Stimulated activated CD8-positive, alpha-beta memory T cell treated with anti-CD3 and anti-CD28 coated beads, Interleukin-4, amount 100 ng/mL, for 4 hours (primary cell): ENCODE measurements at places on chromosomes 7 and 10.
A peak's percentile ranks its signal among the peaks of the same experiment; 100 is the strongest.

GRCh38 chr7:120089968-120090367 lies 183.0 kb upstream of the KCND2 start:
- no peak for DNase-seq

- DNase-seq = no peak
Measured at GRCh38 chr10:68208424-68209042, 23.4 kb downstream of the ATOH7 start.

GRCh38 chr10:110706690-110707098 lies 62.6 kb downstream of the RBM20 start:
- no peak for DNase-seq

GRCh38 chr7:1742555-1743303 lies 72.7 kb downstream of the ELFN1 start:
- no peak for DNase-seq

GRCh38 chr7:98136423-98136822 lies 29.8 kb downstream of the LMTK2 start:
- DNase-seq = no peak

GRCh38 chr10:80468002-80468401 lies 13.9 kb downstream of the TSPAN14 start:
- peak; percentile 60 for DNase-seq

GRCh38 chr7:130071701-130072622 lies 1.6 kb downstream of the KLHDC10 start:
- DNase-seq = peak; percentile 26

DNA sequence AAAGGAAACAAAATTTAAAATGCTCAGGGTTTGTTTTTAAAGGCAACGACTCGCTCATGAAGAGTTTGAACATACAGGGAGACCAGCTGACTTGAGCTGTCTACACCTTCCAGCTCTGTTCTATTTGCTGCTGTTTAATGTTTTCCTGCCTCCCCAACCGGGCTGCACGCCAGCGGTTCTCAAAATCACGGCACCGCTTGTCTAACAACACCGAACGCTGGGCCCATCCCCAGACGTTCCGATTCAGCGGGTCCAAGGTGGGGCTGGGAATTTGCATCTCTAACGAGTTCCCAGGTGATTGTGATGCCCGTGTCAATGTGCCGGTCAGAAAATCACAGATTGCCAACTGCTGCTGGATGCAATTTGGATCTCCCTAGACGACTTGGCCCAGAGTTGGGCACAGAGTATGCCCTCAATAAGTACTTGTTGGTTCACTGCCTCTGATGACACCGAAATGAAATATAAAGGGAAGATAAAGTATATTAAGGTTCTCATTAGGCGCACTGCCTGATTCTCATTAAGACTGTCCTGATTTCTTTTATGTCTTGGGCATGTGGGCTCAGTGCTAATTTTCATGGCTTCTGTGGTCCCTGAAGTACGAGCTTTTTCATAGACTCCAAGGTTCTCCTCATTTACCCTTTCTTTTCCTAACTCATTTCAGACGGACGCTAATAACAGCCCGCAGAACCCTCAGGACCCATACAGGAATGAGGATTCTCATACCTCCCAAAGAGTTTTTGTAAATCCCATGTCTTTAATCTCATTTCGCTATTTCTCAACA lies 28.5 kb downstream of the CELF2 start:
- DNase-seq = no peak

DNA sequence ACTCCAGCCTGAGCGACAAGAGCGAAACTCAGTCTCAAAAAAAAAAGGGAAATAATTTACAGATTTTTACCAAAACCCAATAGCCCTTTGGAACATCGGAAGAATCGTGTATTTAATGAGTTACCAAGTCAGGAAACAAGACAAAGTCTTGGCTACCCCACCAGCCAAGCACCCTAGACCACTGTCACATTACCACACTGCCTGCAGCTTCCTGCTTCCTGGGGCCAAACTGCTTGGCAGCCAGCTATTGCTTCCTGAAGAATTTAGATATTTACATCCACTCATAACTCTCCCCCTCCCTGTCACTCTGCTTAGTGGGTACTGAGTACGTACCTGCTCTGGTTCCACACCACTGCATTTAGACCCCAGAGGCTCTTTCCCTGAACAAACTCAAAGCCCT lies 14.1 kb upstream of the TNPO3 start:
- no peak for DNase-seq

DNA sequence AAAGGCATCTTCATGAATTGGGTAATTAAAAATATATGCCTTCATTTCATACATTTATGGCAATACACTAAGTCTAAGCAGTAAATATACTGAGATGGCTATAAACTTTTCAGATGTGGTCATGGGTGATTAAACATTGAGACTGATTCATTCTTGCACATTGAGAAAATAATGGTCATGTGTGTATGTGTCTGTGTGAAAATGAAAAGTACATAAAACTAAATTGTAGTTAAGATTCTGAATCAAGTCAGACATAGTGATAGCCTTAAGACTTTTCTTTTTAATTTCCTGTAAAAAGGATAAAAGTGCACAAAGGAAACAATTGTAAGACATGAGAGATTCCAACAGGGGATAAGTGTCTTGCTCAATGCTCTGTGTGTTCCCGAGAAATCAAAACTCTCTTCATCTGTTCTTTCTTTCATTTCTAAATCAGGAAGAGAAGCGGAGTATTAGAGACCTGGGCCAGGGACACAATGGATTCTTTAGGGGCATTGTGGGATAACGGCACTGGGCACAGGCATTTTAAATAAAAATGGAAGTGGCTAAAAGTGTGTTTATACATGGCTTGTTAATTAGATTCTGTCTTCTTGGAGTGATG lies 69.8 kb upstream of the AGR3 start:
- no peak for DNase-seq

DNA sequence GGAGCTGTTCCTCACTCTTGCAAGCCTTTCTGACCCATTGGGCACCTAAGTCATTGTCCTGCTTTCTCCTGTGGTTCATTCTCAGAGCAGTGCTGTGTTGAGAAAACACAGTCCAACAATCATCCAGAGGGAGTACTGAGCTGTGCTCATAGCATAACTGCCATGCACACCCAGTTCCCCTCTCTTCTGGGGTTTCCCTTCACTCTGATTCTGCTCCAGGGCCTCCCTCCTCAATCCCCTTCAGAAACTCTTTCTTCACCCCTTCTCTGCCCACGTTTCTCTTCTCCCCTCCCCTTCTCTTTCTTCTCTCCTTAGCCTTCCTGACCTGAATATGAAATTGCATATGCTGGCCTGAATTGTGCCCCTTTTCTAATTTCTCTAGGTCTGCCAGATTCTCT lies 155.8 kb downstream of the AOAH start:
- no peak for DNase-seq

GRCh38 chr10:27714349-27714748 lies 31.3 kb downstream of the MKX start:
- DNase-seq = no peak

- DNase-seq = no peak
Measured at GRCh38 chr10:127997937-127998336, 91.0 kb downstream of the PTPRE start.

DNA sequence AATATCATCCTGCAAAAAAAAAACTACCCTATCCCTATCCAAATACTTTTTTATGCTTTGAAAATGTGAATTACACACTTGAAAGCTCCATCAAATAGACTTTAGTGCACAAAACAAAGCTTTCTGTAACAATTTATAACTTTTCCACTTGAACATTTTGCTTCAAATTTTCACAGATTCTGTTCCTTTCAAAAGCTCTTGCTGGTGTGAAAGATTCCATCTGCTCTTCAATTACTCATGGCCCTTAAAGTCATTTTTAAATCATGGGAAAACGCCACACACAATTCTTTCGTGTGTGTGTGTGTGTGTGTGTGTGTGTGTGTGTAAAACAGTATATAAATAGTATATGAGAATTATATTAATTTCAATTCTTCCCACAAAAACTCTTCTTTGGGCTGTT lies 167.5 kb downstream of the PRPF18 start:
- no peak for DNase-seq

- no peak for DNase-seq
Measured at GRCh38 chr10:102375250-102375649, 20.3 kb upstream of the NFKB2 start.

DNA sequence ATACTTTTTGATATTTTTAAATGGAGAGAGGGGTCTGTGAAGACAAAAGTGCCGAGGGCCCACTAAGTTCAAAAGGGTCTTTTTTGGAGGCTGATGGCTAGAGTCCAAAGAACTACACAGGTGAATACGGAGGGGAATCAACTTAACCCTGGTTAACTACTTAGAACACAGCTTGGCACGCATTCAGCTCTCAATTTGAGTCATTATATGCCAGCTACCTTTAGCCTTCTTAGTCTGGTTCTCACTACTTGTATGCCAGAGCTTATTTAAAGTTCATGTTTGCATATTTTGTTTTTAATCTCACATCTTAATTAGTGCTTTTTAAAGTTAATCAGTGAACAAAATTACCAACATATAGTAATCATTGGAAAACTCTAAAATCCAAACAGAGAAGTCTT lies 80.8 kb downstream of the VWDE start:
- DNase-seq = no peak

DNA sequence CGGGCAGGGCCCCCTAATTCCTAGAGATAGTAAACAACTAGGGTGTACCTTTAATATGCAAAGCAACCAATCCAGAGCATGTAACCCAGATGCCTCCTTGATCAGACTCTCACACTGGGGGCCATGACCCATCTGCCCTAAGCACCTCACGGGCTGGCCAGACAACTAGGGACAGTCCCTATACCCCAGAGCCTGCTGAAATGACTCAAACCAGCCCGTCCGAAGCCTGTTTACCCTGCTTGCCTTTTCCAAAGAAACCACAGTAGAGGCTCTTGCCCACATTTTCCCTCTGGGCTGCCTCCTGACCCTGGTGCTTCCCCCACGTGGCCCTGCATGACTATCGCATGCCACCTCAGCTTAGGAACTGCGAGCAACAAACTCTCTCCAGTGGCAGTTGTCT lies 46.2 kb downstream of the RGS10 start:
- DNase-seq = no peak

- no peak for DNase-seq
Measured at GRCh38 chr7:150978126-150978789, at the start of gene KCNH2. TSS of gene KCNH2 (minus strand) at chr7:150978321. CDS start at chr7:150977913, 408 bp downstream.
